Activated CD4-positive, alpha-beta T cell treated with anti-CD3 and anti-CD28 coated beads, Interleukin-2, amount 50 U/mL, for 1 hour (primary cell): ENCODE measurements at places on chromosomes 4 and X.

- no peak for DNase-seq
These were observed 40.7 kb upstream of the DHX15 start for GRCh38 chr4:24625091-24625490.

- no peak for DNase-seq
These were observed 3.4 kb downstream of the RAB33B start for GRCh38 chr4:139457318-139457717.

DNA sequence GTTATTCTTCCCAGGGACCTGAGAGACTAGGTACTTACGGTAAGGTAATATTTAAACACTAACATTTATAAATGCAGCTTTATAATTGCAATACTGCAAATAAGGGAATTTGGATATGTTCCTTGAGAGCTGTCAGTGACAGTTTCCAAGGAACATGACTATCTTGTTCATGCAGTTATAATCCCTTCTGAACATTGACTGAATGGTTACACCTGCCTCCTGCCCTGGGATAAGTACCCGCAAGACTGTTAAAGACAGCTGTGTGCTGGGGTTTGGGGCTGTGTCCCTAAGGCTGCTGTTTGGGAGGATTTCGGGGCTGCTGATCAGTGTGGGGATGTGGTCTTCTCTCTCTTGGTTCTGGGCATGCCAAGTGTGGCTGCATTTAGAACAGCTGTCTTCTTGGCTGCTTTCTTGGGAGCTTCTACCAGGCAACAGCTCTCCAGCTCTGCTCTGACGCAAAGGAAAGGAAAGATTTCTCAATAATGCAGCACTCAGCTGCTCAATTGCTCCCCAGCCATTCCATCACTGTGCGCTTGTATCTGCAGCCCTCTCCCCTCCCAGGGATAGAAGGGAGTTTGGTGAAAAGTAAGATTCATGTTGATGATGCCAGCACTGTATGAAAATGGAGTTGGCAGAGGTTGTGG lies 298.8 kb upstream of the TAPT1 start:
- DNase-seq = no peak

GRCh38 chr4:74858921-74859562 lies 64.7 kb upstream of the BTC start:
- no peak for DNase-seq

DNA sequence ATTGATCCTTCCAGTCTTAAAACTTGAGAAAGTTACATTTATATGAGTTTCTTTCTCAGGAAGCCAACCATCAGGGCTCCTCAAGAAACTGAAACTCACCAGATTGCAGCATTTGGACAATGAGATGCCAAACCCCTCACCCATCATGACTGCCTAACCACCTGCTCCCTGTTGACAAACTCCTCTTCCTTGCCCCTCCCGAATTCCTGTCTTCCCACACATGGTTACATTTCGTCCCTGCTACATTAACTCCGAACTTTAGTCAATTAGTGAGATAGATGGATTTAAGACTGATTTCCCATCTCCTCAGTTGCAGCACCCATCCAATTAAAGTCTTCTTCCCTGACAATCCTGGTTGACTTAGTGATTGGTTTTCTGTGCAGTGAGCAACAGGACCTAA lies 118.7 kb downstream of the ZNF330 start:
- no peak for DNase-seq

DNA sequence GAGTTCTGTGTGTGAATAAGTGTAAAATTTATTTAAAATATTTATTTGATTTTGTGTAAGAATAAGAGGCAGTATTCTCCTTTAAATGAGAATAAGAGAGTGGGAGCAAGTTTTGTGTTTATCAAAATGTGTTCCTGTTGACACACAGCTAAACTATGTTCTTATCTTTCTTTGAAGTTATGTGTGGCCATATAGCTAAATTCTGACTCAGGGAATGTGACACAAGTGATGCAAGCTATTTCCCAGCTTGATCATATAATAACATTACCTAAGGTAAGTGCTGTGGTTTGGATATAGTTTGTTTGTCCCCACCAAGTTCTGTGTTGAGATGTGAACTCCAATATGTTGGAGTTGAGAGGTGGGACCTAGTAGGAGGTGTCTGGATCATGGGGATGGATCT lies 740.0 kb upstream of the IGFBP7 start:
- DNase-seq = no peak

GRCh38 chr4:114302472-114302871 lies 296.1 kb upstream of the UGT8 start:
- no peak for DNase-seq

- no peak for DNase-seq
These were observed 178.2 kb downstream of the RTL9 start for GRCh38 chrX:110536816-110537215.

DNA sequence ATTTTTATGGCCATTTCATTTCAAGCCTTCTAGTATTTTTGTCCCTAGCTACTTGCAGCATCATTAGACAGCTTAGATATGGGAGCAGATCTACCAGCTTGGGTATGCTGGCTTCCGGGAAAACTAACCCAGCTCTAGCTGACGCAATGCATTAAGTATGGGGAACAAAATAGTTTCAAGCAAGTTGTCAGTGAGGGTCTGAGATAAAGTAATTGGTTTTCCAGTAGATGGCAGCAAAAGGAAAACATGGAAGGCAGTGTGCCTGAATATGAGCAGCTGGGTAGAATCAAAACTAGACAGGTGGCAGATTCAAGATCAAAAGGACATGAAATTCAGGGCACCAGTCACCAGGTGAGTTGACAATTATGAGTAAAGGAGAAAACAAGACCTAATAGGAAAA lies 340.9 kb upstream of the CTSO start:
- no peak for DNase-seq

DNA sequence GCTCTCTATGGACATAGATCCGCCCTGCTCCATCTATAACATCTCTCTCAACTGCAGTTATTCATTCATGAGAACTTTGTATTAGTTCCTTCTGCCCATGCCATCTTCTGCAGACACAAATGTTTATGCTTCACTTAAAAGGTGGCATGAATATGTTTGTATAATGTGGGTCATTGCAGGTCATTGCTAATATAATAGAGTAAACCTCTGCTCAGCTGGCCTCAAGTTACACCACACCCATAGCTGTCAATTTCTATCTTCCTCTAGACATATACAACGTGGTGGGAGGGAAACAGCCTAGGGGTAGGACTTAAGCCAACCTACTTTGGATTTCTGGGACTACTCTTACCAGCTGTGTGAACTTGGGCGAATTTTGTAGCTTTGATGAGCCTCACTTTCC lies 129.8 kb downstream of the ATXN3L start:
- no peak for DNase-seq

GRCh38 chrX:489820-490219 lies 103.1 kb upstream of the PPP2R3B start:
- no peak for DNase-seq

DNA sequence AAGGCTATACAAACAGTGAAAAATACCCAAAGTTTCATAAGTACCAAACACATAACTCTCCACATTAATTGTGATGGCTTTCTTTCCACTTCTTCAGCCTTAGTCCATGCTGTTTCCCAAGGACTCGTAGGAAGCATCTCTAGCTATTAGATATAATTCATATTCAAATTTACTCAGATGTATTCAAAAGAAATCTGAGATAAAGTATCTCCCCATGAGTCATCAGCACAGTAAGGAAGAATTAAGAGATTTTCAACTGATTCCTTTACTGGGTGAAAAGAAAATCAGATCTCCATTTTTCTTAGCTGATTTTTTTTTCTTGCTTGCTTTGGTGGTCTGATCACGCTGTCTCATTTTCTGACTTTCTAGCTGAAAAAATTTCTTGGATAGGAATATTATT lies 71.7 kb downstream of the MID1 start:
- DNase-seq = no peak

GRCh38 chrX:108527724-108528123 lies 88.1 kb downstream of the COL4A5 start:
- no peak for DNase-seq

GRCh38 chr4:6250235-6250983 lies 19.2 kb upstream of the WFS1 start:
- DNase-seq = no peak

DNA sequence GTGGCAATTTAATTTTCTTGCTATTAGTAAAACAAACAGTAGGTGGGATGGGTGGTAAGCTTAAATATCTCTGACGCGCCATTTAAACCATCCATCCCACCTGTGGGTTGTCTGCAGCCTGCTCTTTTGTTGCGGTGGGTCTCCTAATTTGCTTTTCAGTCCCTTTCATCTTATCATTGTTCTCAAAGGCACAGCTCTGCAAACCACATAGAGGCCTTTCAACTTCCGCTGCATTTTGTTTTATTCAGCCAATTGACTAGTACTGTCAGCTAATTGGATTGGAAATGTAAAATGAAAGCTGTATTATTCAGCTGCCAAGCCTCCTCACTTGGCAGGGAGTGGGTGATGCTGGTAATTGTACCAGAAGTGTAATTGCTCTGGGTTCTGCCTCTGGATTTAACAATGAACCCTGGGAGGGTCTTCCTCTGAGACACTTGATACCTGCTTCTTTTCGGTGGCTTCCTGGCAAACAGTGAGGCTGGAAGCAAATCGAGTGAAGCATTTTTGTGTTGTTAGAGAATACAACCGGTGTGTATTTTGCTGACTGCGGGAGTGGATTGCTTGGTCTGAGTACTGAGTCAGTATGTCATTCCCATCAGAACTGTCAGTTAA lies 165.6 kb downstream of the FRAS1 start:
- DNase-seq = no peak

DNA sequence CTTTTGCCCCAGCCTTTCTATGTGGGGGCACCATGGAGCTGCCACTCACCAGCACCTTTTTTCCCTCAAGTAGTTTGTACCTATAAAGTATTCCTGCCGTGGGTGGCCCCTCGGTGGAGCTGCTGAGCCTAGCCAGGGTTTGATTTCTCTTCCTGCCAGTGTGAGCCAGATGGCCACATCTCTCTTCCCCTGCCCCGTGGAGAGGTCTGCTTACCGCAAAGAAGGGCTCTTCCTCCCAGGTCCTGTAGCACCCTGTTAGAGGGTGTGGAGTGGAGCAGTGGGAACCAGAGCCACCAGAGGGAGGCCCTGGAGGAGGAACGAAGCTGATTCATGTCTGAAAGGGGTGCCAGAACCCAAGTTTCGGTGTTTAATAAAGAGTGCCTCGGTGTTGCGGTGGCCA lies 95.4 kb downstream of the PTTG2 start:
- DNase-seq = no peak

DNA sequence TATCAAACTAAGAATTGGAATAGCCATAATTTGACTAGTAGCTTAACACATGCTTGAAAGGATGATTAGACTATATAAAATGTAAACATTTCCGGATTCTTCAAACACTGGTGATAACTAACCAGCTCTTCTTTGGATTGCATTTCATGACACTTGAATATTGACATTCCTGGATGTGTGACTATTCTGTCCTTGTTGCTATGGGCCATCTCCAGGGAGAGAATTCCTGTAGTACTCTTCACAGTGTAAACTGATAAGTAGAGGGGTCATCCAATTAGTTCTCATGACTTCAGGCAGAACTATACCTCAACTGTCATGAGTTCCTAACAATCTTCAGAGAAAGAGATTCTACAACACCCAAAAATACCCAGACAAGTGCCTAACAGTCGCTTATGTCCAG lies 1026.7 kb upstream of the TENM3 start:
- DNase-seq = no peak

DNA sequence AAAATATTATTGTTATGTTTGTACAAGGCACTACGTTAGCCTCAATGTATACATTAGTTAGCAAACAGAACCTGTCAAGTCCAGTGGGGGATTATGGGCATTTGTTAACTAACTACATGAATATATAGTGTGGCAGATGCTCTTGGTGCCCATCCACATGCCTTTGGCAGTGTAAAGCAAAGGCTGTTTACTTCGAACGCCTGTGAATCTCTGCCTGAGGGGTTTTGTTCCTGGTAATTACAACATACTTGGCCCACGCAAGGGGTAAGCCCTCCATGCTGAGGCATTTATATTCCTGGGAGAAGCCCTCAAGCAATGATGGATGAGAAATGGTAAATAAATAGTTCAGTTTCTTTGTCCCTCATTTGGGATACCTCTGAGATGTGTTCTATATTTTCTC lies 119.7 kb downstream of the IL1RAPL1 start:
- DNase-seq = no peak
